CD4-positive, alpha-beta T cell treated with Interleukin-17A for 1 hour (primary cell): ENCODE measurements at places on chromosomes 12 and 14.

GRCh38 chr12:569803-570434 is 93.3 kb downstream of the NINJ2 start:
- DNase-seq = peak; percentile 86

DNA sequence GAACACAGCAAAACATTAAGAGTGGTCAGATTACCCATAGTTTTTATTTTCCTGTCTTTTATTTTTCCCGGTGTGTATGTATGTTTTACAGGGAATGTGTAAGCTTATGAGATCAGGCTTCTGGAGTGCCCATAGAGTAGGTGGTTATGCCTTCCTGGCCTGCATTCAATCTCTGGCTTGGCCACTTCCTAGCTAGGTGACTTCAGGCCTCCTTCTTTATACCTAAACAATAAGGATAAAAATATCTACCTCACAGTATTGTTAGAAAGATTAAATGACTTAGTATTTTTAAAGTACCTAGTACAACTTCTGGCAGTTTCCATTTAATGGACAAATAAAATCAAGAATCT is 42.4 kb downstream of the ITPR2 start:
- DNase-seq = no peak

GRCh38 chr14:64209444-64210131 is 84.6 kb downstream of the ESR2 start:
- DNase-seq = no peak

DNA sequence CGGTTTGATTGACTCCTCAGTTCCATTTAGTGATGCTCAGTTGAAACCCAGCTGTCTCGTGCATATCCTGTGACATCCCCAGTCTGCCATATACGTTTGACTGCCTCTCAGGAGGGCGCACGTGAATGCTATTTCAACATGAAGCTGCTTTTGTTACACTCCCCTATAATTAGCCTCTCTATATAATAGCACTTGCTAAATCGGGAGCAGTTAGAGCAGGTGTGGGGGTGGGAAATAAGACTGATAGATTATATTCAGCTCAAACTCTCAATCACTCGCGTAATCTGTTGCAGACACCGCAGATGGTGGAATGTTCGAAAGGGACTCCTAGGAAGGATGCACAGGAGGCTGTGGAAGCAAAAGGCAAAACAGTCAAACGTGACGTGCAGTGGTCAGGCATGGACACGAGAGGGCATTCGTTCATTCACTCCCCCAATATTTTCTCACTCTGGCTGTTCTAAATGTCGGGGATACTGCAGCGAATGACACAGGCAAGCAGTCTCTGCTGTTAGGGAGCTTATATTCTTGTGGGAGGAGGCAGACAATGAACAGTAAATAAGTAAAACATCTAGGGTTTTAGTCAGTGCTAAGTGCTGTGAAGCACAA is 29.8 kb downstream of the KCNA1 start:
- no peak for DNase-seq

DNA sequence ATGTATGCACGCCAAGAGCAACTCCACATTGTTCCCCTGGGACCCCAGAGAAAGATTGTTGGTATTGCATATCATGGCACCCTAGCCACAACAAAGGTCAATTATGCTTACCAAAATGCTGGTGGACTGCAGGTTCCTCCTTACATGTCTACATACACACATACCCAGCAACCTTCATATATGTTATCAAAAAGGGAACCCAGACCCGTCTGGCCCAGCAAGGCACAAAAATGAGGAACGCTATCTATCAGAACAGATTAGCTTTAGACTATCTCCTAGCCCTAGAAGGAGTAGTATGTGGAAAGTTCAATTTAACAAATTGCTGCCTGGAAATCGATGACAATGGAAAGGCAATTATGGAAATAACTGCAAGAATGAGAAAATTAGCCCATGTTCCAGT is 61.5 kb downstream of the DHRS2 start:
- DNase-seq = no peak

- DNase-seq = no peak
Measured at GRCh38 chr12:103573185-103573584, 13.9 kb upstream of the STAB2 start.

DNA sequence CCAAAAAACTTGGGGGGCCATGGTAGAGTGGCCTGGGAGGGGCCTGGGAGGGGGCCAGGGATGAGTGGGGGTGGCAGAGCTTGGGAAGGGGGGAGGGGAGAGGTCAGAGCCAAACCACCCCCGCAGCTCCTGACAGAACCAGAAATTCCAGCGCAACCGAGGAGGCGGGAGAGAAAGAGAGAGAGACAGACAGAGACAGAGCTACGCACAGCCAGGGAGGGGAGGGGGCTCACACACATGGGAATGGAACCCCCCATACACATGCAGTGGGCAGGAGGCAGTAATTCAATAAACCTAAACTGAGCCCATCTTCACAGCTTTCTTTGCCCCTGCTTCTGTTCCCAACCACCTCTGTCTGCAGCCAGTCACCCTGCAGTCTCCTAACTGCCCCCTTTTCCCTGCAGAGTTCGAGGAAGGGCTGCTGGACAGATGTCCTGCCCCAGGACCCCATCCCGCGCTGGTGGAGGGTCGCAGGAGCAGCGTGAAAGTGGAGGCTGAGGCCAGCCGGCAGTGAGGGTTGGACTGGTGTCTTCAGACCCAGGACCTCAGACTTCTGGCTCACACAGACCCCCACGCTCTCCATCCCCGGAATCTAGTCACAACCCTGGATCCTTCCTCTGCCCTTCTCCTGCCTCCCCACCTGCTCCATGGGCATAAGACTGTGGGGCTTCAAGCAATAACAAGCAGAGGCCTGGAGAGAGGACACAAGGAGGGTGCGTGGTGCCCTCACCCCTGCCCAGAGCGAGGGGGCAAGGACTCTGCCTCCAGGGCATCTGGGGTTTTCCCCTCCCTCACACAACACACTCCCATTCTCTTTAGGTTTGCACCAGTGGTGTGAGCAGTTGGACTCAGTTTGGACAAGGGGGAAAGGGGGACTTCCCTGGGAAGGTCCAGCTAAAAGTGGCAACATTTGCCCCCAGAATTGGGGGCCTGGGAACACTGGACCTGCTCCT is 5.6 kb downstream of the NAB2 start:
- no peak for DNase-seq

DNA sequence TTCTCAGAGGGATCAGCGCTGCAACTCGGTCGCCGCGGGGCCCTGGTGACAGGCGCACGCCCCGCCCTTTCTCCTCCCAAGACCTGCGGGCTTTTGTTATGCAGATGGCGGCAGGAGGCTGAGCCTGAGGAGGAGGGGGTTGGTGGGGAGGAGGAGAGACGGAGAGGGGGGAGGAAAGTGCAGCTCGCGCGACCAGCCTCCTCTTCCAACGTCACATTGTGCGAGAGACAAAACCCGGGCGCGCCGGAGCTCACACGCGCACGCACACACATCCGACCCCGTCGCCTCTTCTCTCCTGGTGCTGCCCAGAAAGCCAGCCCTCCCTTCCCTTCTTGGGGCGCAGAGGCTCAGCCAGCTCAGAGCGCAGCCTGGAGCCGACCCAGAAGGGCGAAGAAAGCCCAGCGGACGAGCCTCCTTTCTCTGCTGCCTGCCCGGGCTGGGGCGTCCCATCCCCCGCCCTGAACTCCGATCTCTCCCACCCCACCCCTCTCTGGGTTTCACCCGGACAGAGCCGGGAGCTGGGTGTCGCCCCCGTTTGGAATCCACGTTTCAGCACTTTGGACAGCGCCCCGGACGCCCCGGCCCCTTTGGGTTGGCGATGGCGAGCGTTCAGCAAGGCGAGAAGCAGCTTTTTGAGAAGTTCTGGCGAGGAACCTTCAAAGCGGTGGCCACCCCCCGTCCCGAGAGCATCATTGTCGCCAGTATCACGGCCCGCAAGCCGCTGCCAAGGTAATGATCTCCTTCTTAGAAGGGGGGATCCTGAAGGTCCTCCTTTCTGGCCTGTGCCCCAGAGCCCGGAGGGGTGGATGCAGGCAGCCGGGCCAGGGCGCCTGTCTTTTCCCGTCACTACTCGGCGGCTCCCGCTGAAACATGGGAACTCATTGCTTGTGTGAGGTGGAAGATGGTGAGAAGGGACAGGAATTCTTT is at the start of gene SRRM4:
Gene SRRM4, plus strand, starts transcription at position 257 of the 927 bp plus-strand sequence. Its CDS starts 342 bp downstream, at position 599.
- no peak for DNase-seq

- peak; percentile 86 for DNase-seq
Measured at GRCh38 chr12:46217541-46218321, 51.1 kb downstream of the SLC38A1 start.

GRCh38 chr12:103569278-103569677 is 17.8 kb upstream of the STAB2 start:
- no peak for DNase-seq

DNA sequence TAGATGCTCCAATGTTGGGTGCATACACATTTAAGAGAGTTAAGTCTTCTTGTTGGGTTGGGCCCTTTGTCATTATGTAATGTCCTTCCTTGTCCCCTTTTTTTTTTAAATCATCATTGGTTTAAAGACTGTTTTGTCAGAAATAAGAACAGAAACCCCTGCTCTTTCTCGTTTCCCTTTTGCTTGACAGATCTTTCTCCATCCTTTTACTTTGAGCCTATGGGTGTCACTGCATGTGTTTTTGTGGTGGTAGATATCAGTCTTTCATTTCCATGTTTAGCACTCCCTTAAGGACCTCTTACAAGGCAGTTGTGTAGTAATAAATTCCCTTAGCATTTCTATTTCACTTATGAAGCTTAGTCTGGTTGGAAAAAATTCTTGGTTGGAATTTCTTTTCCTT is 47.4 kb downstream of the RTN1 start:
- DNase-seq = no peak

DNA sequence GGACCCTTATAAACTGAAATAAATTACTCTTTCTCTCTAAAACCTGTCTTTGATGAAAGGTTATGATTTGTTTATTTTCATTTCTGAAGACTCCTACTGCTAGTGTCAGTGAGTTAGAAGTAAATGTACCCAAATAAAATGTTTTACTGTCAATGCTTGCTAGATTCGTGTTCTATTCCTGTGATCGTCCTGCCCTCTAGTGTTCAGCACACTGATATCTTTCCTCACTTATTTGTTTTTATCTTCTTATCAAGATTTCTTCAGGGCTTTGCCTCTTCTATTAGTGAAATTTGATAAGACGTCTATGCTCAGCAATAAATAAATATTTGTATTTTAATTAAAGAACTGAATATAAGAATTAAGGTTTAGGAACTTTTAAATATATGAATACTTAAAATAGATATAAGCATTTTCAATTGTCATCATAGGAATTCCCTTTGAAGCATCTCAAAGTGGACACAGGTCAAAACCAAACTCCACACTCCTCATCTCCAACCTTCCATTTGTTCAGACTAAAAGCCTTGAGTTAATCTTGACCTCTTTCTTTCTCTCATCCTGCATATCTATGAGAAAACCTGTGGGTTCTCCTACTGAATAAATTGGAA is 75.8 kb downstream of the C12orf50 start:
- no peak for DNase-seq
